ENCODE measurements at places on chromosomes 5 and 9. TPM values are rescaled to one million over a fixed set of nuclear protein-coding genes. Genes with fewer than 3 reads are reported as not detected.

Gene TEX48
- not detected for total RNA-seq

GRCh38 chr9:76090909-76091308, 200.4 kb downstream of the PCSK5 start:
- H3K36me3 ChIP-seq, result no peaks in the 10 kb centered on the region
- H3K27ac ChIP-seq, result no peak overlapping the region
- H3K4me1 ChIP-seq, result no peaks in the 10 kb centered on the region
- H3K4me3 ChIP-seq, result no peak overlapping the region
- H3K27me3 ChIP-seq, result no peaks in the 10 kb centered on the region

- no peak overlapping the region for H3K4me3 ChIP-seq
- H3K27ac ChIP-seq, result no peak overlapping the region
- peaks cover 8% of the 10 kb centered on the region for H3K4me1 ChIP-seq
- H3K27me3 ChIP-seq, result no peaks in the 10 kb centered on the region
- no peaks in the 10 kb centered on the region for H3K36me3 ChIP-seq
These were observed 31.9 kb upstream of the SLC6A19 start for GRCh38 chr5:1169211-1170115.

DNA sequence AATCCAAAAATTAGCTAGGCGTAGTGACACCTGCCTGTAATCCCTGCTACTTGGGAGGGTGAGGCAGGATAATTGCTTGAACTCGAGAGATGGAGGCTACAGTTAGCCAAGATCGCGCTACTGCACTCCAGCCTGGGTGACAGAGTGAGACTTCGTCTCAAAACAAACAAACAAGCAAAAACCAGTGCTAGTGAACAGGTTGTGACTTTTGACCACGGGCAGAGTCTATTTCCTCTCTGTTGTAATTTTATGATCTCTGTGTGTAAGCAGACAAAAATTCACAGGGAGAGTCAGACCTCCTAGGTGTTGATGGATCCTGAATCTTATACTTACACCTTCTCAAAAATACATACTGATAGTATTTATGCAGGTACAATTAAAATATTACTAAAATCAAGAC, 65.8 kb downstream of the SPEF2 start:
- H3K4me3 ChIP-seq, result no peak overlapping the region
- no peak overlapping the region for H3K27ac ChIP-seq
- H3K27me3 ChIP-seq, result no peaks in the 10 kb centered on the region
- no peaks in the 10 kb centered on the region for H3K36me3 ChIP-seq
- DNase-seq, result no peak
- no peaks in the 10 kb centered on the region for H3K4me1 ChIP-seq

- no peak overlapping the region for H3K4me3 ChIP-seq
- no peaks in the 10 kb centered on the region for H3K27me3 ChIP-seq
- DNase-seq, result no peak
- H3K4me1 ChIP-seq, result no peaks in the 10 kb centered on the region
- no peak overlapping the region for H3K27ac ChIP-seq
These were observed 38.8 kb upstream of the PWWP2A start for GRCh38 chr5:160158087-160158486.

DNA sequence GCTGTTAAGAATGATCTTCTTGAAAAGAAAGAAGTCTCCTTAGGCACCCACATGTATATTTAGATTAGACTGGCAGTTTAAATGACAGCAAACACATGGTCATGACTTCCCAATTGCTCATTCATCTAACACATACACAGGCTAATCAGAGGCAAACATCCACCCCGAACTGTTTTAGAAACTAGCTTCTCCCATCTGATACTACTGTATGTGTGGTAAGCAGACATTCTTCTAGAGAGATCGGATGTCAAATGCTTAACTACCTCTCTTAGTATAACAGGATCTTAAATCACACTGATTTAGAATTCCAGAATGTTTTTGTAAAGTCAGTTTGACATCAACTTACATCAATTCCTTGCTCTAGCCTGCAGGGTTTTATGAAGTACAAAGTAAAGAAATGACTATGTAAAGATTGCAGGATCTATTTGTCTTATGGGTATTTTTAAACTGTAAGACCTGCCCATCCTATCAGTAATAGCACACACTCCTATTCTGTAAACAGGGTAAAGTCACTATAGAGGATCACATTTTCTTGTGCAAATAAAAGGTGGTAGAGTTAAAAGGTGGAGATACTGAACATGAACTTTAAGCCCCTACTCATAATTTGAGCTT, 239.7 kb downstream of the MLLT3 start:
- H3K27me3 ChIP-seq, result no peaks in the 10 kb centered on the region
- H3K4me3 ChIP-seq, result no peak overlapping the region
- DNase-seq, result no peak
- peaks cover 9% of the 10 kb centered on the region for H3K4me1 ChIP-seq
- H3K36me3 ChIP-seq, result no peaks in the 10 kb centered on the region
- H3K27ac ChIP-seq, result no peak overlapping the region
